Stimulated activated CD4-positive, alpha-beta T cell treated with anti-CD3 and anti-CD28 coated beads, Interleukin-15, amount 100 ng/mL, for 1 hour (primary cell): ENCODE measurements at places on chromosomes 6 and 20.

DNA sequence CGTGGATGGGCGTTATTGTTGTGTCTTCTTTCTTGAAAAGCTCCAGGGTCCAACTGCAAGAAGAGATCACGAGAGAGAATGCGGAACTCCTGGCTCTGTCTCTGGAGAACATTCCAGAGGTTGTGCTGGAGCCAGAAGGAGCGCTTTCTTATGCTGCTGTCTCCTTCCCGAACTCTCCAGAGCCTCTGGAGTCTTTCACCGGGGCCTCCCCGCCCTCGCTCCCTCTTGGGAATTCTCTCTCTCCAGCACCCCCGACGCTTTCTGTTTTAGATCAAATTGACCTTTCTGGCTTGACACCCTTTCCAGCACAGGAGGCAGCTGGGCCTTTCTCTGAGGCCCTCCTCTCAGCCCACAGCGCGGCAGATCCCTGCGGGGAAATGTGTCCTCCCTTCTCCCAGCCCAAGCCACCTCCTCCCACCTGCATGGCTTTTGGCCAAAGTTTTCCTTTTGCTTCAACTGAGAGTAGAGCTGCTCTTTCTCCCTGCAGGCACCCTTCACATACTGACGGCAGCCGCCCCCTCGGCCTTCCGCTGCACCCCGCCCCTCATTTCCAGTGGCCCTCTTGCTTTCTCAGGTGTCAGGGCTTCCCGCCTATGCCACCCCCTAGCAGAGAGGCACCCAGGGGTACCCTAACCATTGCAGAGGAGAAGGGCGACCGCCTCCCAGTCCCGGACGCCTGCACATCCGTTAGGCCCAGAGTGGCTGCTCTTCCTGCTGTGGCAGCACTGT is 6.6 kb upstream of the CCR6 start:
- DNase-seq: no peak

GRCh38 chr6:11367638-11368199 is 135.3 kb upstream of the NEDD9 start:
- DNase-seq: no peak

GRCh38 chr6:155224618-155225017 is 39.2 kb upstream of the CLDN20 start:
- no peak for DNase-seq

DNA sequence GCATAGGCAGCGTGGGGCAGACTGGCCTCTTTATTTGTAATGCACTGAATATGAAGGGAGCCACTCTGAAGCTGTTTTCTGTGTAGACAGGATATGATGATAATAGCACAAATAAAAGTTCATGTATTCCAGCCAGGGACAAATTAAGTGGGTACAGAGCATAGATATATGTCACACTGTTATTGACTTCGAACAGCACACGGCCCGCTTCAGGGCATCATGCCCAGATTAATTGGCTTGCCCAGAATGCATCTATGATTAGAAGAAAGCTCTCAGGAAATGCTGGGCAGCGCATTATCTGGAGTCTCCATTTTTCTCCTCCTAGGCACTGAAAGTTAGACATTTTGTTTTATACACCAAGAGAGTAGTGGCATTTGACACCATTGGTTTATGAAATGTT is 26.3 kb upstream of the SASH1 start:
- no peak for DNase-seq

GRCh38 chr6:49416195-49416594 is 46.9 kb downstream of the MMUT start:
- DNase-seq: no peak

DNA sequence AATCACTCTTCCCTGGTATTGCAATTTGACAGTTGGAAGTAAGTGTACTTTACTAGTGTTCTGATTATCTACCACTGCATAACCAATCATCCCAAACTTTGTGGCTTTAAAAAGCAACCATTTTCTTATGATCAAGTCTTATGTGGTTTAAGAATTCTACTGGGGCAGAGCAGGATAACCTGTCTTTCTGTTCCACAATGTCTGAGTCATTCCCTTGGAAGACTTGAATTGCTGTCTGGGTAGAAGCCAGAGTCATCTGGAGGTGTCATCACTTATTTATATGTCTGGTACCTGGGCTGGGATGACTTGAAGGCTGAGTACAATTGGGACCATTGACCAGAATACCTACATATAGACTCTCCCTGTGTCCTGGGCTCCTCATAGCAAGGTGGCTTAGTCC is 644.3 kb downstream of the HDGFL1 start:
- no peak for DNase-seq
